Effector memory CD4-positive, alpha-beta T cell (primary cell): ENCODE measurements at places on chromosomes 16 and 17.

- no peak for DNase-seq
Observed at GRCh38 chr17:17763734-17764133, 73.1 kb downstream of the SREBF1 start.

- no peak for DNase-seq
Observed at GRCh38 chr17:223723-224471, 42.4 kb upstream of the DOC2B start.

- DNase-seq, result no peak
Observed at GRCh38 chr17:72617557-72617956, 474.9 kb downstream of the SLC39A11 start.

DNA sequence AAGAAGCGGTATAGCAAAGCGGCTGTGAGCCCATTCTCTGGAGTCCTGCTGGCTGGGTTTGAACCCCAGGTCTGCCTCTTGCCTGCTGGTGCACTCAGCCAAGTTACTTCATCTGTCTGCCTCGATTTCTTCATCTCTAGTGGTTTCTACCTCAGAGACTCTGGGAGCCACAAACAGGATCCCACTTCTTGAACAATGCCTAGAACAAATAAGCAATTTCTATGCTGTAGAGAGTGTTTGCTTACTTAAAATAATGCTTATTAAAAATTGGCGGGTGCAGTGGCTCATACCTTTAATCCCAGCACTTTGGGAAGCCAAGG is 75.5 kb downstream of the CMIP start:
- no peak for DNase-seq

- DNase-seq, result no peak
Observed at GRCh38 chr16:64051824-64052223, 1070.0 kb downstream of the CDH11 start.

- peak; percentile 40 for DNase-seq
Observed at GRCh38 chr16:50326835-50327465, 41.8 kb downstream of the BRD7 start.

DNA sequence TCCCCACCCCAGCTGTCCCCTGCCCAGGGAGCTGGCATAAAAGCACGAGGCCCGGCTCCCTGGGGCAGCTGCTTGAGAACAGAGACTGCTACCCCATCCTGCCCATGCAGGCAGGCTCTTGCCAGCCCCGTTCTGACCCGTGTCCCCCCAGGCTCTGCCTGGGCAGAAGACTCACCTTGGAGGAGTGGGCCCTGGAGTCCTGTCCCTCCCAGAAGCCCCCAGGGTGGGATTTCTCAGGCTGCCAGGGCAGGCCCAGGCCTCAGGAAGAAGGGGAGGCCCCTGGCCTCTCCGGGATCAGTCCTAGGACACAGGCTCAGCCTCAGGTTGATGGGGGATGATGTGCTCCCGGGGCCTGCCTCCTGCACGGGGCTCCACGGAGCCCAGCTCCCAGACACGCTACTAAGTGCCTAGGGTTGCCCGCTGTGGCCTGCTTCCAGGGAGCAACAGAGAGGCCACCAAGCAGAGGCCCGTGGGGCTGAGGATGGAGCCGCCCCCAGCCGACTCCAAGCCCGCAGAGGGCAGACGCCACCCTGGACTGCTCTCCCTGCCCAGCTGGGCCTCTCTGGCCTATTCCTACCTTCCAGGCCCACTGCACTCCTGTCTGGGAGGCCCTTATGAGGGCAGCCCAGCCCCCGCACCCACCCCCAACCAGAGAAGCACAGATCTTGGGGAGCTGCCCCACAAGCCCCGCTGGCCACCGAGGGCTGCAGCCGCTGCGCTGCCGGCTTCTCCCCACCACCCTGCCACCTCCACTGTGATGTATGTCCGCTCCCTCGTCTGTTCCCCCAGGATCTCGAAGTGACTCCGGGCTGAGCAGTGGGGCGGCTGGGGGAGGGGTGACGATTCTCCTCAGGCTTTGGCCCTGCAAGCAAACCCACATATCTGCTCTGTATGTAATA is 1.7 kb downstream of the NME3 start:
- no peak for DNase-seq

DNA sequence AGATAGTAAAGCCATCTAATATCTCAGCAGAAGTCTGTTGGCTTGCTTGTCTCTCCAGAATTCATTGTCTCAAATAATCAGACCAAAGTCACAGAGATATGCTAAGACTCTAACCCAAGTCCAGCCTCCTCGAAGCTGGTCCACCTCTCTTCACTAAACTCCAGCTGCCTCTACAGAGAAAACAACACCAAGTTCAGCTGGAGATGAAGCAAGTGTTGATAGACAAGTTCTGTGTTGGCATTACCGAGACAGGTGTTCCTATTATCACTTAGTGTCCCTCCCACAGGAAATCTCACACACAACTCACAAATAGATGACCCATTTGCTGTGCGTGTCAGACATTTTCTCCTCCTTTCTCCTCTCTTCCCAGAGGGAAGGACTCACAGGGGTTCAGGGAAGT is 164.4 kb upstream of the ANKFN1 start:
- no peak for DNase-seq

- DNase-seq, result no peak
Observed at GRCh38 chr17:52762147-52762793, 603.8 kb upstream of the CA10 start.

DNA sequence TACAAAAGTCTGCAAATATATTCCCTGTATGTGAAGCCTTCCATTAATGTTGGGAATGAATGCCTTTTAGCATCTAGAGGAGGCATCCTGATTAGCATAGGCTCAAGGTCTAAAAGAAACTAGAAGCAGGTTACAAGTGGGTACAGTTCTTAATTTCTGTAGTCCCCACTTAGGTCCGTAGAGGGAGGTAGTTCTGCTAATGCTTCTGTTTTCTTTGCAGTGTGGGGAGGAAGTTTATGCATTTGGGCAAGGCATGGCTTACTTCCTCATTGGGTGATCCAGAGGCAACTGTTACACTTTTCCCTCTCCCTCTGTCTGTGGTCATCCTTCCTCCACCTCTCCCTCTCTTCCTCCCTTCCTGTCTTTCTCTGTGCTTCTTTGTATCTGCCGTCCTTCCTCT is 108.4 kb upstream of the ZKSCAN2 start:
- DNase-seq, result no peak

GRCh38 chr17:72502371-72503341 is 381.8 kb downstream of the SOX9 start:
- no peak for DNase-seq

- DNase-seq, result no peak
Observed at GRCh38 chr16:50038756-50039529, 13.9 kb downstream of the CNEP1R1 start.

DNA sequence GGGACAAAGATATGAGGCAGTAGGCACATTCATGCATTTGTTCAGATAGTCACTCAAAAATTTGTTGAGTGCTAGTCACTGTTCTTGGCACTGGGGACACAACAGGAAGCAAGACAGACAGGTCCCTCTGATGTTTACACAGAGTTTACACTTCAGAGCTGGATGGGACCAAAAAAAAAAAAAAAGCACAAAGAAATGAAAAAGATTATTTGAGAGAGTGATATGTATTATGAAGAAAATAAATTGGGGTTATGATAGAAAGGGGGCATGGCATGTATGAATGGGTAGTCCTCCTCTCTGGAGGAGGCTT is 3.5 kb upstream of the YPEL2 start:
- DNase-seq, result no peak

DNA sequence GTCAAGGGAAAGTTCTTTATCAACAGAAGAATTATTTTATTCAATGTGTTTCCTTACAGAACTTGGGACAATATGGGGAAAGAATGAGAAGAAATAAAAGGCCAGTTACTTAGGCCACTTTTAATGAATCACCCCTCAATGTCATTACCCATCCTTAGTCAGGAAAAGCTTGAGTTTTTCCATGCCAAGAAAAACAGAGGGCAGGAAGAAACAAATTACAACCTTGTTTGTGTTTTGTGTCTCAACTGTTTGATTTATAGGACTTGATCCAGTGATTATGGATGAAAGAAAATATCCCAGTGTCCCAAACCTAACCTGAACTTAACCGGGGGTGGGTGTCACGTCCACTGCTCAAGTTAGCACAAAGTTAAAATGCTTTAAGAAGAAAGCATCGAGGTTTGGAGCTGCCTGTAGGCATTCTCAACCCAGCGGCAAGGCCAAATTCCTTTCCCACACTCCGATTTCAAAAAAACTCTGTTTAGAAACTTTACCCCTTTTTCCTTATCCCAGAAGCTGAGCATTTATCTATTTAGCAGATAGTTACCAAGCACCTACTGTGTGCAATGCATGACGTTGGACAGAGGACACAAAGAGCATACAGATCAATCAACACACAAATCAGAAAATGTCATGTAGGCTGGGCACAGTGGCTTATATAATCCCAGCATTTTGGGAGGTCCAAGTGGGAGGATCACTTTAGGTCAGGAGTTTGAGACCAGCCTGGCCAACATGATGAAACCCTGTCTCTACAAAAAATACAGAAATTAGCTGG is 14.0 kb upstream of the CYB5B start:
- DNase-seq, result no peak

- DNase-seq, result no peak
Observed at GRCh38 chr16:993731-994130, 12.2 kb downstream of the SOX8 start.

GRCh38 chr16:55810451-55810961 is 22.4 kb downstream of the CES1 start:
- no peak for DNase-seq

- DNase-seq, result no peak
Observed at GRCh38 chr16:87416826-87417527, 24.8 kb downstream of the MAP1LC3B start.

- DNase-seq, result no peak
Observed at GRCh38 chr16:18800775-18801144, 589 bp downstream of the ARL6IP1 start.

DNA sequence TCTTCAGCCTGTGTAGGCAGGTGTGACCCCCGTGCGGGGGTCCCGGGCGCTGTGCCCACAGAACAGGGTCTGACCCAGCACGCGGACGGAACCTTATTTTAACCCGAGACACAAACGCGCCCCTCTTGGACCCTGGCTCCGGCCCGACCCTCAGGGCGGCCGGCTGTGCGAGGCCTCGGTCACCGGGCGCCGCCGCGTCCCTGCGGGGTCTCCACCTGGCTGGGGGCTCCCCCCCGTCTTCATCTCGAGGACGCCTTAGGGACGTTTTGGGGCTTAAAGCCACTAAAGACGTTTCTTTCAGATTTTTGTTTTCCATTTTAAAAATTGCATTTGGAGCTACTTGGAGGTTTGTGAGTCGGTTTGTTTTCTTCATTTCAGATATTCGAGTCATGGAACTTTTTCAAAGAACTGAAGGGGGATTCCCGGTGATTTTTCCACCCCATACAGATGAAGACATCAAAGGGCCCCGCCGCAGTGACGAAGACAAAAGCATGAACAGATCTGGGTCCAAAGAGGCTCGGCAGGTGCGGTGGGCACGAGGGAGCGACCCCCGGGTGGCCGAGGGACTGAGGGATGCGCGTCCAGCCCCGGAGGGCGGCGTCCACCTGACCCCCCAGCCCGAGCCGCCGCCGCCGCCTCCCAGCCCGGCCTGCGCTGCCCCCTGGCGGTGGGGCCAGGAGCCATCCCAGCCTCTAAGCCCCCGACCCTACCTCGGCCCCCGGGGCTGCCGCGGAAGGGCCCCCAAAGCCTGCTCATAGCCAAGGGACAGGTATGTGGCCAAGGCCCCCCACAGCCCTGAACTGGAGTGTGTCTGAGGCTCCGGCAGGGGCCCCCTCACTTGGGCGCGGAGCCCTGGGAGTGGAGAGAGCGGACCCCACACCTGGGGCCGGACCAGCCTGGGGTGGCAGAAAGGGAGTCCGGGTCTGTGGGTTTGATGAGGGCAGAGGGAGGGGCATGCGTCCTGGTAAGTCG is 3.8 kb upstream of the CD7 start:
- DNase-seq, result peak; percentile 73

- no peak for DNase-seq
Observed at GRCh38 chr16:81500833-81501521, 56.4 kb downstream of the CMIP start.

GRCh38 chr16:57536306-57537193 is at the start of gene CCDC102A:
TSS of gene CCDC102A (minus strand) at chr16:57536571. CDS start at chr16:57529177, 7,394 bp downstream.
- peak; percentile 49 for DNase-seq

DNA sequence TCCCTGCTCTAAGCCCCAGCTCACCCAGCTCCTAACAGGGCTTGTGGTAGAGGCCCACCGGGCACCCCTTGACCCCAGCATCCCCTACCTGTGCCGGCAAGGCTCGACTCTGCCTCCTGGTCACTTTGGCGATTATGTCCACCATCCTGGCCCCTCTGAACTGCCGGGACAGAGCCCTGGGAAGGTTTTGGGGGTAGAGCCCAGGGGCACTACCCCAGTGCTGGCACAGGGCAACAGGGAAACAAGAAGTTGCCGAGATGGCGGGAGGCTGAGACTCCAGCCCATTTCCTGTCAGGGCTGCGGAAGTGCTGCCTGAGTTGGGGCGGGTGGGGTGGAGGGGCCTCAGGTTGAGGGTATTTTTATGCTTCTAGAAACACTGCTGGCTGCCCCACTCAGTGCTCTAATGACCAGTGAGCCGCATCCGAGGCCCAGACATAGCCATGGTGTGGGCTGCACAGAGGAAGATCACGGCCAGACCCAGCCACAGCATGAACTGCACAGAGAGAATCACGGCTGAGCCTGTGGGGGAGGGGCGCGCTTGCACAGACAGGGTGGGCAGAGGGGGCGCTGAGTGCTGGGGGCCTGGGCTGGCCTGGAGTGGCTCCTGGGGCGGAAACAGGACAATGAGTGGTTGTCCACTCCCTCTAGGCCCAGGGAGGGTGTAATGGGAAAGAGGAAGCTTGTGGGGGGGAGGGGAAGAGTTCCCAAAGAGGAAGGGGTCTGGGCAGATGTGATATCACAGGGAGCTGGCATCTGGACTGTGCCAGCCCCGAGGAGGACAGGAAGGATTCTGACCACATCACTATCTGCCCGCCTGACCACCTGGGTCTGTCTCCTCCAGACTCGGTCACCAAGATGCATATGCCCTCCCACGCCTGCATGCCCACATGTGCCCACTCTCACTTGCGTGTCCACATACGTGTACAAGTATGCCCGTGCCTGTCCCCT is 22.3 kb downstream of the ARHGAP27 start:
- no peak for DNase-seq

DNA sequence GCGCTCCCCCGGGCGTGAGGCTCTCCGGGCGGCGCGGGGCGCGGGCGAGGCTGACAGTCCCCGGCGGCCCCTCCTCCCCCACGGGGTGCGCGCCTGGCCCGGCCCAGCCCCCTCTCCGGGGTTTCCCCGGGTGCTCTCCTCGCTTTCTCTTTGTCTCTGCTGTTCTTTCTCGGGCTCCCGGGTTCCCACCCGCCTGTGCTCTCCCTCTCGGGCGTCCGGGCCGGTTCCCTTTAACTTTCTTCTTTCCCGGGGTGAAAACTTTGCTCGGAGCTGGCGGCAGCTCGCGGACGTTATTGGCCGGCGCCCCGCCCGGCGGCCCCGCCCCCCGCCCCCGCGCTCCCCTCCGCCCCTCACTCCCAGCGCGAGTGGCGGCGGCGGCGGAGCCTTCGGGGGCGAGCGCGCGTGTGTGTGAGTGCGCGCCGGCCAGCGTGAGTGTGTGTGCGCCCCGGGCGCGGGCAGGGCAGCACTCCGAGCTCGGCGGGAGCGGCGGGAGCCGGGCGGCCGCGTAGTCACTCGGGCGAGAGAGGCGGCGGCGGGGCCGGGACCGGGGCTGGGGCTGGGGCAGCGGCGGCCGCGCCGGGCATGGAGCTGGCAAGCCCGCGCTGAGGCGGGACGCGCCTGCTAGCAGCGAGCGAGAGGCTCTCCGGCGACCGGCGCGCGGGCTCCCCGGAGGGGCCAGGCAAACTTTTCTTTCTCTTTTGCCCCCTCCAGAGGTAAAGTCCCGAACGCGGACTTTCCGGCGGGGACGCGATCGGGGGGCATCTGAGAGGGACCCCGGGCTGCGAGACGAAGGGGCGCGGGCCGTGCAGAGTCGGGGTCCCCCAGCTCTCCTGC is at the start of gene NTN1:
TSS of gene NTN1 (plus strand) at position 353 of the 834 bp plus-strand sequence. CDS start 864 bp downstream, outside the sequence.
- no peak for DNase-seq
